Right hindlimb (tissue), 1 donor: ENCODE measurements at places on chromosomes 4 and X.

DNA sequence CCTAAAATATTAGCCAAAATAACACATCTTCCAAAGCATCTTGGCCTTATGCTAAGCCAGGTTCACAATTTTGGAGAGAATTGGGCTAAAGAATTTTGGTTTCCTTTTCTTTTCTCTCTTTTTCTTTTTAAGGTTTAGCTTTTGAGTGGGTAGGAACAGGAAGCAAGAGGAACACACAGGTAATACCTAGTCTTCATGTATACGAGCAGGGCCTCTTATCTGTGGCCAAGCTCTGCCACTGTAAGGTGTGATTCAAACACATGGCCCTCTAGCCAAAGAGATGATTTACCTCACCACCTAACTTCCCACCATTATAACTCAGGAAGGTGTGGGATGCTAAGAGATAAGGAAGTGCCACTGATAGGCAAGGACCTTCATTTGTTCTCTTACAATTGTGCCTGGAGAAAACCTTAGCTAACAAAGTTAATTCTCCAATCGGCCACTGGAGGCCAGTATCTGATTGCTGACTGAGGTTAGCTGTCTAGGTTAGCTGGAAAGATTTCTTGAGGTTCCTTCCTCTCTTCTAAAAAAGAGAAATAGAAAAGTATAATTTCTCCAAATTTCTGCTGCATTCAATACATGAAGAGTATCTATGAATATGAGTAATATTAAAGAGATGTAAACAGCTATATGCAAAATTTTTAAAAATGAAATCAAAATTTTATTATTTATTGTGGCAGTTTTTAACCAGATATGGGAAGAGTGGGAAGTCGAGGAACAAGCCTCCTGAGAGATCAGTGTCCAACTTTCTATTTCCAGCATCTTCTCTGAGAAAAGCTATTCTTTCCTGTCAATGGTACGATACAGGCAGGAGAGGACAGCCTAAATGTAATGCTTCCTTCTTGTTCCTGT, 30.1 kb upstream of the BBS7 start:
- DNase-seq: peak; percentile 58

DNA sequence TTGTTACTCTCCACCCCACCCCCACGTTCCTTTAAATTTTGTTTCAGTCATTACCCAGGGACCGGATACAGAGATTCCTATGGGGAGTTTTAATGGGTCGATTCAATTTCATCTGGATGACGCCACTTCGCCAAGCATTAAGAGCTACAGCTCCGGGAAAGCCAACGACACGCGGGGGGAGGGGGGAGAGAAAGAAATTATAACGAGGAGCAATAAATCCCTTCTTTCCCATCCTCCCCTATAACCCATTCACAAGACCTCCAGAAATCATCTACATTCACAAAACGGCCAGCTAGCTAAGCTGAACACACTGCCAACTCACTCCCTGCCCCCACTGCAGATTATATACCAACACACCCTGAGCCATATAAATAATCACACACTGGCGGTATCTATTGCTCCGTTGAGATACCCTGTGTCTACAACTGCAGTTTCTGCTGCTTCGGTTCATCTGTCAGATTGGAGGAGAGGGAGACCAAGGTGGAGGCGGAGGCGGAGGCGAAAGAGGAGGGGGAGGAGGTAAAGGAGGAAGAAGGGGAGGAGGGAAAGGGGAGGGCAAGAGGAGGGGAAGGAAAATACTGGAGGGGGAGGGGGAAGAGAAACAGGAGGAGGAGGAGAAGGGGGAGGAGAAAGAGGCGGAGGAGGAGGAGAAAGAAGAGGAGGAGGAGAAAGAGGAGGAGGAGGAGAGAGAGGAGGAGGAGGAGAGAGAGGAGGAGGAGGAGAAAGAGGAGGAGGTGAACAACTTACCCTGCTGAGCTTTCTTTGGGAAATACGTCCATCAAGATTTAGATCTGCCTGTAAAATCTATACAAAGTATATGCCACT, 113.9 kb upstream of the VAMP7 start:
- peak; percentile 76 for DNase-seq

DNA sequence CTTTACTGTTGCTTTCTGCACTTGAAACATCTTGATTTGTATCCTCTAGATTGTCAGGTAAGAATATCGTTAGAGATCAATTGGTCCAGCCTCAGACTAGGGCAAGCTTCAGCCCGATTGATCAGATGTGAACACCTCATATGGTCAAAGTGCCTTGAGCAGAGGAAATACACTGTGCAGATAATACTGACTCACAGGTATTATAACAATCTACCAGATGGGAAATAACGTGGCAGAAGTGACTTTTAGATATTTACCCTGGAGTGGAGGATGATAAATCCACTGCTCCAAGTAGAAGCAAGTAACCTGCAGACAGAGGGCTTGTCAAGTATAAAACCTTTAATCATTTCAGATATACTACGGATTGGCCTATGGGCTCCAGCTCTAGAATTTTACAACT, 17.9 kb downstream of the VEGFC start:
- no peak for DNase-seq

DNA sequence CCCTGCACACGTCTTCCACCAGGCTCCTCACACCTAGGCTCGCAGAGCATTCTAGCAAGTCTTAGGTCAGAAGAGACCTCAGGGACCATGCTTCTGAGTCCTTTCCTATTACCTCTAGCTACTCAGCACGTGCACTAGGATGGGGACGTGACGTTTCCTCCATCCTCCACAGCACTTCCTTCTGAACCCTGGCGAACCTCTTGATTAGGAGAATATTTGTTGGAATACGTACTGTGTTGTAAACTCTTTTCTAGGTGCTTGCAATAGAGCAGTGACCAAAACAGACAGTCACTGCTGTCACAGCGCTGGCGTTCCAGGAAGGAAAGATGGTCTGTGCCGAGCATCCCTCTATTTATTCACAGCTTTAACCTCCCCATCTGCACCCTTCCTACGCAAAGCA, 12.9 kb upstream of the TENM3 start:
- DNase-seq: no peak

- no peak for DNase-seq
These were observed 126.4 kb upstream of the NOCT start for GRCh38 chr4:138889216-138889615.

DNA sequence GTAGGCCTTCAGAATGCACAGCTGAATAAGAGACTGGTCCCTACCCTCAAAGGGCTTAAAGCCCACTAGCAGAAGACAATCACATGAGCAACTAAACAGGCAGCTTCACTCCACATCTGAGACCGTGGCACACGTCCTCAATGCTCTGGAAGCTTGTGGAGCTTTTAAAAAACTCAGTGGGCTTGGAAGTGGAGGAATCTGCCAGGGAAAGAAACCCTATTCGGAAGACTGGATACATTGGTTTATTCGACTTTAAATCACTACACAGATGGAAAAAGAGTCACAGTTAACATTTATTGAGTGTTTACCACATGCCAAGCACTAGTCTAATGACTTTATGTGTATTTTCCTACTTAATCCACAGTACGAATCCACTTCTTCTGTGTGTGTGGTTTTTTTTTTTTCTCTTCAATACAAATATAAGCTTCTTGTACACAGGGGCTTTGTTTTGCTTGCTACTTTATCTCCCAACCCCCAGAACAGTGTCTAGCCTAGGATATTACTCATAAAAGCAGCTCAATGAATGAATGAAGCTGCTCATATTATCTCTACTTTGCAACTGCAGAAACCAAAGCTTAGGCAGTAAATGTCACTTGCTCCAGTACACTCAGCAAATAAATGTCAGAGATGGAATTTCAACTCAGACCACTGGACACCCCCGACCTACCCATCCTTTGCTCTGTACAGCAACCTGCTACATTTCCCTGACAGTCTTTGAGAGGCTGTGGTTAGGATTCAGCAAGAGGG, 137.7 kb downstream of the LDB2 start:
- no peak for DNase-seq

DNA sequence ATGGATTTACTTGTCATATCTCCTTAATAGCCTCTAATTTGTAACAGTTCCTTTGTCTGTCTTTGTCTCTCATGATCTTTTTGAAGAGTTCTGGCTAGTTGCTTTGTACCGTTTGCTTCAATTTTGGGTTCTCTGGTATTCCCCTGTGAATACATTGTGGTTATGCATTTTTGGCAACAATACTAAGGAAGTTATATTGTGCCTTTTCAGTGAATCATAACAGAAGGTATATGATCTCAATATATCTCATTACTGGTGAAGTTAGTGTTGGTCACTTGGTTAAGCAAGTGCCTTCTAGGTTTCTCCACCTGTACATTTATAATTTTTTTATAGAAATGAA, 48.6 kb downstream of the DCLK2 start:
- no peak for DNase-seq

DNA sequence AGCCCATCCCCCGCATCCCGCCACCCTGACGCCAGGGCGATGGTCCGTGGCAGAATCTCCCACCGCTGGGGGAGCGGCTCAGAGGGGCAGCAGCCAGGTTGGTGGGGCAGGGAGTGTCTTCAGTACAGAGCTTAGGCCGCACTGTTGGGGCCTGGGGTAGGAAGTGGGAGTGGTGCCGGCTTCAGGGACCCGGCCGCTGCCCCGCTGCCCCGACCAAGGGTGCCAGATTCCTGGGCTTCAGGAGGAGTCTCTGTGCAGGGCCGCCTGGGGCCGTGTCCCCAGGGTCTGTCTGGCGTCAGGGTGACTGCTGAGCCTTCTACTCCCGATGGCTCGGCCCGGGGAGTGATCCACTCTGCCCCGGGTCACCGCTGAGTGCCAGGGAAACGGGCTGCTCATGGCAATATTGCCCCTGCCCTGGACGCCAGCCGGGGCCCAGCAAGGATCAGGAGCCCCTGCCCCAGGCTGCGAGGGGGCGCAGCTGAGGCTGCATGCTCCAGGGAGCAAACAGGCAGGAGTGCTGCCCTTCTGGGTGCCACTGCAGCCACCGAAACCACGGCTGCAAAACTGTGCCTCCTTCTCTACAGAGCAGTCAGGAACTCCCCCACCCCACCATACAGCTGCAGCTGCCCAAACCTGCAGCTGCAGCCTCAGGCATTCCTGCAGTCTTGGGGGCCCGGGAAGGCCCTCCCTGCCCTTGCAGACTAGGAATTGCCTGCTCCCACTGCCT, 1206.1 kb downstream of the ARAP2 start:
- DNase-seq: no peak
